ENCODE measurements at places on chromosomes 12 and 14.

- no peak for DNase-seq
Measured at GRCh38 chr14:89924268-89924667, 30.3 kb downstream of the EFCAB11 start.

- no peak for DNase-seq
Measured at GRCh38 chr12:11718768-11719253, 69.3 kb downstream of the ETV6 start.

DNA sequence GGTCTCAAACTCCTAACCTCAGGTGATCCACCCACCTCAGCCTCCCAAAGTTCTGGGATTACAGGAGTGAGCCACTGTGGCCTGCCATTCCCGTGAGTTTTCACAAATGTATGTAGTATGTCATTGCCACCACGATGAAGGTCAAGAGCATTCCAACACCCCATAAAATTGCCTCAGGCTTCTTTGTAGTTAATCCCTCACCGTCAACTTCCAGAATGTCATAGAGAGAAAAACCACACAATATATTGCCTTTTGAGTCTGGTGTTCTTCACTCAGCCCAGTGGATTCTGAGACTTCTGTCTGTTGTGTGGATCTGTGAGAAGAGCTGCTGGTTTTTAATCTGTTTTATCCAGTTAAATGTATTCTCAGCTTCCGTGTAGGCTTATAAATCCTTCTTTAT, 12.6 kb upstream of the CFAP251 start:
- no peak for DNase-seq

DNA sequence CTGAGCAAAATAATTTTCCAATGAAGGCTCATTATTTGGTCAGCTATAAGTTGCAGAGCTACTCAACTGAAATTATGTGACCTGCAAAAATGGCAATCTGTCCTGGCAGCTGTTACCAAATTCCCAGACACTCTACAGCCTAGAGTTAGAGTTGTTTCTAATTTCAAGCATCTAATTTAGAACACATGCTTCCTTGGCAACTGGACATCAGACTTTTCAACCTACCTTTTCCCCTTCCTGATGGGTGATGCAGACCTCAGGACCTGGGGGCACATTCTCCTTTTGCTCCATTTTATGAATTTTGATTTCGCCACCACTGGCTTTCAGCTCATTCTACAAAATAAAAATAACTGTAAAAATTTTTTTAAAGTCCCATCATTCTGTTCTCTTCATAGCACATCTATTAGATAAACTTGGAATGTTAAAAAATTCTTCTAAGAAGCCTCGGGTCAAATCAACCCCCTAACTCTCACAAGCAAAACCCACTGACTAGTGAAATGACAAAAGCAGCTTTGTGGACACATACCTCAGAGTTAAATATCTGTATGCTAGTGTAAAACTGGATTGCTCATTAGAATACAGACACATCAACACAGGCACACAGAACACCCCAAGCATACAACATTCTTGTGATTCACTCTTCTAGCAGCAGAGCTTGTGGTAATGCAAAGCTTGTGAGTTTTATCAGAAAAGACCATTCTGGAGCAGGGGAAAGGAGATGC, 33.5 kb upstream of the CERS5 start:
- DNase-seq = no peak

DNA sequence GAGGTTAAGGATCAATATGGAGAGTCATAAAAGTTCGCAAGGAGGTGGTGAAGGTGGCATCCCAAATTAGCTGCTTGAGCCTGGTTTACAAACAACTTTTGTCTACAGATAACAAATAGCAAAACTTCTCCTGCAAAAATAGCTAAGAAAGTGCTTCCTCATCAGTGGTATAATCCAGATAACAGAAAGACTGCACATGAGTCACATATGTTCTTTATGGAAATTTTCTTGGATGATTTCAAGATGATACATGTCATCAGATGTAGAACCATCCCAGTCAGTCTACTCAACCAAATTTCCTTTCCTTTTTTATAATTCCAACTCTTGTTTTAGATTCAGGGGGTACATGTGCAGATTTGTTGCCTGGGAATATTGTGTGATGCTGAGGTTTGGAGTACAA, 133.0 kb downstream of the BTG1 start:
- no peak for DNase-seq

- DNase-seq = no peak
Measured at GRCh38 chr12:89228491-89228890, 123.8 kb downstream of the DUSP6 start.

All from CD4-positive, alpha-beta T cell treated with Interleukin-10 for 1 hour (primary cell).